Epithelial cell of proximal tubule (primary cell): ENCODE measurements at places on chromosomes 1 and 21. TPM values are rescaled to one million over a fixed set of nuclear protein-coding genes. Genes with fewer than 3 reads are reported as not detected.

DNA sequence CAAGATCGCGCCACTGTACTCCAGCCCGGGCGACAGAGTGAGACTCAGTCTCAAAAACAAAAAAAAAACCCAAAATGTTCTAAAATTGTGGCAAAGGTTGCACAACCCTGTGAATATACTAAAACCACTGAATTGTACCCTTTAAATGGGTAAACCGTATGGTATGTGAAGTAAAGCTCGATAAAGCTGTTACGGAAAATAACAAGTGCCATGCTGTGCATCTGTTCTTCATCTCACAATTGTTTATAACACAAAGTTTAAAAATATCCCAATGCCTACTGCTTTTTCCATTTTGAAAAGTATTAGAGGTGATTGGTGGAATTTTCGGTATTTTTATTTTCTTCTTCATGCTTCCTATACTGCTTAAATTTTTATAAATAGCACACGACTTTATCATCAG, 111.5 kb downstream of the ENAH start:
- DNase-seq, result no peak

USP16 gene
- total RNA-seq, result 20.7 and 30.5 TPM in 2 replicates

DNA sequence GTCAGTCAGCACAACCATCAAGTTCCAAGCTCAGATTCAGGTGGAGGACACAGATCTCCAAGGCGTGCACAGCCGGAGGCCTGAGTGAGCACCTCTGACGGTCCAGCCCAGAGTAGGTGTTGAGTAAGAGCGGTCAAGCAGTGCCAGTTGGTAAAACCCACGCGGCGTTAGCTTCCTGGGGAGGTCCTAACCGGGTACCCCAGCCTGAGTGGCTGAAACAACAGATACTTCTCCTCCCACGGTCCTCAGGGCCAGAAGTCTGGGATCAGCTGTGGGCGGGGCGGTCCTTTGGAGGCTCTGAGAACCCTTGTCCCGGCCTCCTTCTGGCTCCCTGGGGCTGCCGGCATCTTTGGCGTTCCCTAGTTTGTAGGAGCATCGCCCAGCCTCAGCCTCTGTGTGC, 94.4 kb downstream of the PRDM16 start:
- no peak for DNase-seq

AKR7A3 gene
- total RNA-seq, result 0.36 and 1.3 TPM in 2 replicates

HMCN1 gene
- total RNA-seq, result 0.07 and 1.6 TPM in 2 replicates

TTC24 gene
- total RNA-seq, result not detected in 2 replicates

ANGPTL1 gene
- not detected in 2 replicates for total RNA-seq
